Pancreas (tissue), 10 donors: ENCODE measurements at places on chromosomes 6 and 20. TPM values are rescaled to one million over a fixed set of nuclear protein-coding genes. Genes with fewer than 3 reads are reported as not detected.

DNA sequence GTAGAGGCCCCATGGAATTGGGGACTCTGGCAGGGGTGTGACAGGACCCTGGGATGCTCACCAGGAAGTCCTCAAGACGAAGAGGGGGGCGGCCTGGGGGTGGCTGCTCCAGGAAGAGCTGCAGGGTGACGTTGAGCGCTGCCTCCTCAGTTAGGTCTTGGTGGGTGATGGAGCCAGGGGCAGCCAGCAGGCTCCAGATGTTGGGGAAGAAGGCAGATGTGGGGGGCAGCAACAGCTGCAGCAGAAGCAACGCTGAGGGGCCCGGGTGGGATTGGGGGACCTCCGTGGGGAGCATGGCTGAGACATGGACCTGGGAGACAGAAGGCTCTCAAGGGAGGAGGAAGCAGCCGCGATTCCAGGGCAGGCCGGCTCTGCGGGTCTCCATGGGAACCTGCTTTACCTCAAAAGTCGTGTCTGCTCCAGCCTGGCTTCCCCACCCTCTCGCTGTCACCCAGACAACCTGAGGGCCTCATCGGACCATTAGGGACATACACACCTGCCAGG is 591 bp downstream of the VWA7 start:
- H3K27me3 ChIP-seq = no peaks in the 10 kb centered on the region
- no peaks in the 10 kb centered on the region for H3K36me3 ChIP-seq
- peak overlapping the region; percentile 18 for H3K4me3 ChIP-seq
- peak overlapping the region; percentile 75 for H3K27ac ChIP-seq

GRCh38 chr20:40279390-40279789 is 409.6 kb downstream of the MAFB start:
- no peak overlapping the region for H3K4me3 ChIP-seq
- H3K27ac ChIP-seq = no peak overlapping the region
- no peaks in the 10 kb centered on the region for H3K4me1 ChIP-seq
- no peak for DNase-seq
- H3K27me3 ChIP-seq = no peaks in the 10 kb centered on the region
- no peaks in the 10 kb centered on the region for H3K36me3 ChIP-seq

DNA sequence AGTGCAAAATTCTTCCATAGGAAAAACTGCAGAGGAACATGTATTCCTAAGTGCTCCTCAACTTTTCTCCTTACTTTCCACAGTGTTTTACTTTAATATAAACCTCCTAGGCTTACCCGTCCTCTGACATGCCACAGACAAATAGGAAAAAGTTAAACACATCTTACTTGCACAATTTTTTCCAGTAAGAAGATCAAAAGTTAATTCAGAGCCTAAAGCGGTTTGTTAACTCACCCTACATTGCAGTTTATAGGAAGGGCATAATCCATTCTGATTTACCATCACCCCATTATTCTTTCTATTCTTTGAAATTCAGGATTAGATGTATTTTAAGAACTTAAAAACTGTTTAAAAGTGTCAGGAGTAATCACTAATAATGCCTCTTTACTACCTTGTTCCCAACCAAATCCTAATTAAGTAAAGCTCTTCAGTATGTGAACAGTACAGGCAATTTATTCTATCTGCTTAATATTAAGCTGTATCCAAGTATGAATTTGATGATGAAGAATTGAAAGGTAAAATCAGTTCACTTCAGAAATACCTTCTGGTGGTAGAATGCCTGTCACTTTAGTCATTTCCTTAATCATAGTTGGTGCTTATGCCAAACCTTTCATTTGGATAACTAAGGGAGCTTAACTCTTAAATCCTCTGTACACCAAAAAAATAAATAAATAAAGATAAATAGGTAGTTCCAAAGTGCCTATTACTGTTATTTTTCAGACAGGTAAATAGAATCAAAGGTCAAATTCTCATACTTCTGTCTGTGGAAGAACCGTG is 292.0 kb downstream of the ALDH8A1 start:
- H3K4me1 ChIP-seq = no peaks in the 10 kb centered on the region
- H3K27me3 ChIP-seq = no peaks in the 10 kb centered on the region
- DNase-seq = no peak
- H3K27ac ChIP-seq = no peak overlapping the region
- no peak overlapping the region for H3K4me3 ChIP-seq

GRCh38 chr20:18729231-18729825 is 84.3 kb upstream of the SCP2D1 start:
- H3K36me3 ChIP-seq = no peaks in the 10 kb centered on the region
- DNase-seq = no peak
- H3K4me1 ChIP-seq = no peaks in the 10 kb centered on the region

- no peak overlapping the region for H3K4me3 ChIP-seq
- no peaks in the 10 kb centered on the region for H3K36me3 ChIP-seq
- DNase-seq = no peak
- H3K4me1 ChIP-seq = no peaks in the 10 kb centered on the region
These were observed 70.6 kb upstream of the CCN2 start for GRCh38 chr6:132021552-132022375.

DNA sequence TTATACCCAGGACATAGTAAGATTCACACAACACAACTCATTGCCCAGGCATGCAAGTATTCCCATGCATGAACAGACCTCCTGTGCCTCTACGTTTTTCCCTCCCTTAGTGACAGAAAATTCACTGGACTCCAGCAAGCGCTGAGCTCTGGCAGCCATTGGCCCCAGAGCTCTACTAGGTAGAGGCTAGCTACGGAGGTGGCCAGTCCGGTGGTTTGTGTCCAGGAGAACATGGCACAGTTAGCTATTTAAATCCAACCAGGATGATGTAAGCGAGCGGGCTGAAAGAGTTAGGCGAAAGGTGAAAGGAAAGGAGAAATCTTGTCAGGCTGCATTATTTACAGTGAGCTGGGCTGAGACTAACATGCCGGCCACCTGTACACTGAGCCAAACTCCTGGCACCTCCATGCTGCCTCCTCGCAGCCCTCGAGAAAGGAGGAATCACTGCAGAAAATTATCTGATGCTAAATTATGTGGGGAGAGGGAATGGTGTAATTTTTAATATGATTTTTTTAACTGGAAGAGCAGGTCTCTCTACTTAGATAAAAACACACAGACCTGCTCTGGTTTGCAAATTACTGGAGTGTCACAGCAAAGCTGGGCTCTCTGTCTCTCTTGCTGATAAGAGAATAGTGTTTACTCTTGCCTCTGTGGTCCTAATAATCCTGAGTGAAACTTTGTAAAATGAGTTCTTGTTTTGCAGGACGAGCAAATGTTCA is 50.1 kb upstream of the ARMC2 start:
- no peaks in the 10 kb centered on the region for H3K36me3 ChIP-seq
- no peak for DNase-seq
- H3K27me3 ChIP-seq = no peaks in the 10 kb centered on the region
- H3K4me3 ChIP-seq = no peak overlapping the region

GRCh38 chr6:40573221-40573620 is 13.9 kb downstream of the LRFN2 start:
- H3K4me1 ChIP-seq = no peaks in the 10 kb centered on the region
- no peak overlapping the region for H3K27ac ChIP-seq
- H3K27me3 ChIP-seq = no peaks in the 10 kb centered on the region
- H3K4me3 ChIP-seq = no peak overlapping the region
- no peaks in the 10 kb centered on the region for H3K36me3 ChIP-seq

GRCh38 chr6:122930252-122931180 is 65.5 kb upstream of the CLVS2 start:
- no peaks in the 10 kb centered on the region for H3K4me1 ChIP-seq
- no peaks in the 10 kb centered on the region for H3K27me3 ChIP-seq
- H3K36me3 ChIP-seq = no peaks in the 10 kb centered on the region
- no peak overlapping the region for H3K27ac ChIP-seq

DNA sequence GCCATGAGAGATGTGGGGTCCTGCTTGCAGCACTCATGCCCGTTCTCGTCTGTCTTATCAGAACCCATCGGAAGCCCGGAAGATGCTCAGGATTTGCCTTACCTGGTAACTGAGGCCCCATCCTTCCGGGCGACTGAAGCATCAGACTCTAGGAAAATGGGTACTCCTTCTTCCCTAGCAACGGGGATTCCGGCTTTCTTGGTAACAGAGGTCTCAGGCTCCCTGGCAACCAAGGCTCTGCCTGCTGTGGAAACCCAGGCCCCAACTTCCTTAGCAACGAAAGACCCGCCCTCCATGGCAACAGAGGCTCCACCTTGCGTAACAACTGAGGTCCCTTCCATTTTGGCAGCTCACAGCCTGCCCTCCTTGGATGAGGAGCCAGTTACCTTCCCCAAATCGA is 8.3 kb downstream of the PI16 start:
- H3K27me3 ChIP-seq = no peaks in the 10 kb centered on the region
- no peak overlapping the region for H3K27ac ChIP-seq
- DNase-seq = no peak
- H3K36me3 ChIP-seq = no peaks in the 10 kb centered on the region
- no peak overlapping the region for H3K4me3 ChIP-seq

DNA sequence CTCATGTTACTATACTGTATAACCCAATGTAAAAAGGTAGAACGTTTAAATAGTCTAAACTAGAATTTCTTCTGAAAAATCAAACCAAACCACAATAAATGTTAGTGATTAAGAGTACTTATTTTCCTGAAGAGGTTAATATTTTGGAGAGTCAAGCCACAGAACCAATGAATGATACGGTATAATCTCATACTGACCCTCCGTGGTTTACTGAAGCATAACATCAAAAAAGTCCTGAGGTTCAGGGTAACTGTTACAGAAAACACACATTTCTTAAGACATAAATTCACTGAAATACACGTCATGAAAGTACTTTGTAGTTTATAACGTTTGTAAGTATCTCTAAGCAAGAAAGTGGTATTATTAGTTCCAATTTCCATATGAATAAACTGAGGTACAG is 28.9 kb downstream of the ESF1 start:
- no peaks in the 10 kb centered on the region for H3K27me3 ChIP-seq
- H3K36me3 ChIP-seq = peaks cover 2% of the 10 kb centered on the region
- DNase-seq = no peak
- no peaks in the 10 kb centered on the region for H3K4me1 ChIP-seq

DNA sequence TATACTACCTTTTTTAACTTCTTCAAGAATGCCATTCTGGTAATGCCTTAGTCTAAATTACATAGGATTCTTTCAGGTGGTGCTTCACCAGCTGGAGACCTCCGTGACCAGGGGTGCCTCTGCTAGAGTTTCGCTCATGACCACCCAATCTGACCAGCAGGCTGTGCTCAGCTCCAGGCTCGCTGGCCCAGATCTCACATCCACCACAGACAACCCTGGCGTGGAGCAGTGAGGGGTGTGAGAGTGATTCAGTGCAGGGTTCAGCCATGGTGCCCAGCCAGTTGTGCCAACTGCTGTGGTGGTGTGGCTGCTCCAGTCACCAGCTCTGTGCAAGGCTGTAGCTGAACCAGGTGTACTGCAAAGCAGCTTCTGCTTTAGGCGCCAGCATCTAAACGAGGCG is 198.6 kb downstream of the MMUT start:
- H3K27me3 ChIP-seq = no peaks in the 10 kb centered on the region
- H3K4me1 ChIP-seq = no peaks in the 10 kb centered on the region
- no peak overlapping the region for H3K27ac ChIP-seq
- H3K4me3 ChIP-seq = no peak overlapping the region
- peak; percentile 26 for DNase-seq

GRCh38 chr6:97939440-97940168 is 656.6 kb upstream of the MMS22L start:
- H3K4me3 ChIP-seq = no peak overlapping the region
- H3K4me1 ChIP-seq = no peaks in the 10 kb centered on the region
- no peak overlapping the region for H3K27ac ChIP-seq
- no peaks in the 10 kb centered on the region for H3K36me3 ChIP-seq

- H3K27ac ChIP-seq = no peak overlapping the region
- no peaks in the 10 kb centered on the region for H3K27me3 ChIP-seq
- H3K4me3 ChIP-seq = no peak overlapping the region
- H3K36me3 ChIP-seq = no peaks in the 10 kb centered on the region
- DNase-seq = no peak
- no peaks in the 10 kb centered on the region for H3K4me1 ChIP-seq
These were observed 36.8 kb downstream of the PTPRK start for GRCh38 chr6:128483472-128484135.

Gene ELOVL4
- 2.4 TPM for polyA plus RNA-seq

Gene NAPB
- 11.7 TPM for polyA plus RNA-seq

Gene ANGPT4
- 0.23 TPM for polyA plus RNA-seq

Gene TSPO2
- polyA plus RNA-seq = 0.12 TPM
